DMS79 treated with DMSO at 0.1 percent for 48 hours (cell line): ENCODE measurements at places on chromosomes 7 and 10.

GRCh38 chr7:142898377-142899170, 13.0 kb upstream of the TRPV6 start:
- peak; percentile 61 for DNase-seq

GRCh38 chr7:116769546-116769945, 92.8 kb upstream of the CAPZA2 start:
- no peak for DNase-seq

- no peak for DNase-seq
These were observed 11.5 kb downstream of the ZNF3 start for GRCh38 chr7:100069991-100070390.

- DNase-seq: no peak
These were observed 69.9 kb upstream of the PARD3 start for GRCh38 chr10:34885011-34885410.

DNA sequence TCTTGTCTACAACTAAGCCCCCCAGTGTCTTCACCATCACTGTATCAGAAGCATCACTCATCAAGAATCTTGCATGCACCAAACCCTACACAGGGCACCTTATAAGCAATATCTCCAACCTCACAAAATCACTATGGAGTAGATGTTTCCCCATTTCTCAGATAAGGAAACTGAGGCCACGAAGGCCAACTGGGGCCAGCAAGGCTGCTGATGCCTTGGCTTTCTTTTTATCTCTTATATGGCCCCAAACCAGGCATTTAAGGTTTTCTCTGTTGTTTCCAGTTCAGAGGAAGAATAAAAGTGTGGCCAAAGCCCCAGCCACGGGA, 47.3 kb upstream of the NPFFR1 start:
- no peak for DNase-seq

GRCh38 chr7:46902463-46902862, 679.4 kb downstream of the TNS3 start:
- no peak for DNase-seq

DNA sequence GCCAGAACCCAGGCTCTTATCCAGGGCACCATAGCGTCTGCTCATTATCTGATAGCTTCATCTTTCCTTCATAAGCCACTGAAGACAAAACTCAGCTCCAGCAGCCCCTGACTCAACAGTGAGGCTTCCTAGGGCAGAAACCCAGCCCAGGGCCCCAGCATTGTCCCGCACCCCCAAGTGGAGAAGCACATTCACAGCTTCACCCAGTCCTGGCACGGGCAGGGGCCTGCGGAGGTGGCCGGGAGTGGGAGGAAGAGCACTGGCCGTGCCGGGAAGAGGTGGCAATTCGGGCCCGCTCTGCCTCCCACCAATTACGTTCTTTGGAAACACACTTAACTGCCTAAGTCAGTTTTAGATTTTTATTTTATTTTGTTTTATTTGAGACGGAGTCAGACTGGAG, 10.3 kb upstream of the CALML5 start:
- DNase-seq: no peak

DNA sequence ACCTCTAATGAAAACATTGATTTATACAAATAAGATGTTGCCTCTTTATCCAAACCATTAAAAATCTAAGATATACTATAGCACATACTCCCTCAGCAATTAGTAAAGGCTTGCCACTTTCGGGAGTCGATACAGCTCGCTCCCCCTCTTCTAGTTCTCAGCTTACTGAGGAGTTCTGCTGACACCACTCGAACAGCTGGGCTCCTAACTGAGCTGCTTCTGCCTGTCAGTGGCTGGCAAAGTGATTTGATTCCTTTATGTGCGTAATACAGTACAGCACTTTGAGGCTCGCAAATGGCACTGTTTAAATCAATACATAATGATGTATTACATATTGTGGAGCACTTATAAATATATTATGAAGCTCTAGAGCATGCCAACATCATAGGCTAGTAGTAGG, 241.8 kb downstream of the CREB5 start:
- no peak for DNase-seq

GRCh38 chr7:67209256-67209655, 212.6 kb downstream of the TYW1 start:
- DNase-seq: no peak

- no peak for DNase-seq
These were observed 135.8 kb downstream of the KCNMA1 start for GRCh38 chr10:77501846-77502261.

DNA sequence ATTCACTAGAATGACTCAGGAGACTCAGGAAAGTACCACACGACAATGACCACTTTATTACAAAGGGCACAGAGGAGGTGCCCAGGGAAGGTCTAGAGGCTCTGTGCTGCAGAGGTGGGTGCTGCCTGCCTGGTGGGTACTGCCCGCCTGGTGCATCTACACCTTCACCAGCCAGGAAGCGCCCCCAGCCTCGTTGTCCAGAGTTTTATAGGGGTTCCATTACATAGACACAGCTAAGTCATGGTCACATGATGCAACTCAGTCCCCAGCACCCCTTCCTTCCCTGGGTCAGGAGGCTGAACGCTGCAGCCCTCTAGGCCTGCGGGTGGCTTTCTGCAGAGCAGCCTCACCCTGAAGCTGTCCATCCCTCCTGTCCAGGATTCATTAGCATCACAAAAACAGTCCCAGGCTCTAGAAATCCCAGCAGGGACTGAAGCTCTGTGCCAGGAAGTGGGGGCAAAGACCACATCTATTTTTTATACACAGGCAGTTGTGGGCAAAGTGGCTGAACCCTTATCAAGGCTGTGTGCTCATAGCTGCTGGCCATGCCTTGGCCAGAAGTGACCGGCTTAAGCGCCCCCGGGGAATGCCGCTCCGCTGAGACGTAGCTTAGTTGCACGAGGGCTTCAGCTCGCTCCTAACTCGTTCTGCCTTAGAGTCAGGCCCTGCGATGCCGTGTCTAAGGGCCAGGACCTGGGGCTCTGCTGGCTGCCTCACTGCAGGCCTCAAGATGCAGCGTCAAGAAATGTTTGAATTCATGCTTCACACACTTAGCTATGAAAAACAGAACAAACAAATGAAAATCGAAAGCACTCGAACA, 219.0 kb downstream of the GLRX3 start:
- no peak for DNase-seq

GRCh38 chr10:118781541-118781940, 26.8 kb upstream of the CACUL1 start:
- no peak for DNase-seq

DNA sequence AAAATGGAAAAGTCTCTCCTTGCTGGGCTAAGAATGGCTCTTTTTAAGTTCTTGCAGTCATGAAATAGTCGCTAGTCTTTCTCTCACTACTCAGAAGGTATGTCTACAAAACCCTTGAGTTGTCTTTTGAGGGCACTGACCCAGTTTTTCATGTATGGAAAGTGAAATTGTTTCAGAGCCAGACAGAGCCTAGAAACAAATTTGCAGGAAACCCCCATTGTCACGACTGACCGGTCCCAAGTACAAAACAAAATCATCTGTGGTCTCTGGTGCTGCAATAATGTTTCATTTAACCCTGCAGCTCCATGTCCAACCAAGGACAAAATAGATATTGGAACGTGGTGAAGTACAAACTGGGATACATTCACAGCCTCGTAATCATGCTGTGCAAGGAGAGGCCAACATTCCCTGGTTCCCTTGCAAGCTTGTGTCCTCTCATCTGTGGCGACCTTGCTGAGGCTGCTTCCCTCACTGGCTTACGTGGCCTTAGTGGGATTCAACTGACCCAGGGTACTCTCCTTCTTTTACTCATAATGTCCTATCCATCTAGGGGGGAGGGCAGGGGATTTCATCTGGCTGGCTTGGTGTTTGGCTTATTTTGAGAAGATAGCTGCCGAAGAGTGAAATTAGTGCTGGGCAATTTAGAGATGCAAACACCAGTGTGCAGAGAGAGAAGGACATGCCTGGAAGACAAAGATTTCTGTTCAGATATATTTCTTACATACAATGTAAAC, 172.5 kb downstream of the IPMK start:
- no peak for DNase-seq

GRCh38 chr7:119343289-119343688, 929.7 kb upstream of the KCND2 start:
- DNase-seq: no peak

GRCh38 chr10:95693071-95693667, 558 bp downstream of the TCTN3 start:
- no peak for DNase-seq

DNA sequence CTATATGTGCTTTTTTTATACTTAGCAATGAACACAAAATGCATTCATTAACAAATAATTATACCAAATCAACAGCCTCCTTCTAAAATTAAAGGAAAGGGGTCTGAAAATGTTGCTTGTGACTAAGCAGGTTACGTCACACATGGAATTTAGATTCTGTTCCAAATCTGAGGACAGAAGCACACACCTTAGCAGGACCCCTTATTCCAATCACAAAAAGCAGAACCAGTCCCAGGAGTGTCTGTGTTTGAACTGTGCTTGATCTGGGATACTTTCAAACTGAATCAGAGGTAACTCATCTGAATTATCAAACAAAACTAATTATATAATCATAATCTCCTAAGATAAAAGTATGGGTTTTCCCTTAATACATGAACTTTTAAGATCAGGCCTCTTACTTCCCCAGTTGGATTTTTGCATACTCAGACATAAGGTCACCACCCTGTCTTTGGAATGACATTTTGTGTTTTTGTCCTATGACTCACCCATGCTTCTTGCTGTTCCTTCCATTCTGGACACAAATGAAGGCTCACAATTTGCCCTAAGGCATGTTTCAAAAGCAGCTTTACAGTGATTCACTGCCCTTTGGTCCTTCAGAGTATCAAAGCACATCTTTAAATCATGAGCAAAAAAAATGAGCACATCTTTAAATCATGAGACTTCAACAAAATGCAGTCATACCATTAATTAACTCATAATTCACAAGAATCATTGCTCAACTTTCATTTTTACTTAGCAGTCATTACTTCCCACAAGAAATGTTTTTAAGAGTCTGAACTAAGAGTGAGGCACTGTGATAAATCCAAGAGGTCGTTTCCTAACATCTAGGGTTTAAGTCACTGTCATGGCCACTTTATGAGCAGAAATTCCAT, 35.5 kb downstream of the SEMA3C start:
- no peak for DNase-seq

DNA sequence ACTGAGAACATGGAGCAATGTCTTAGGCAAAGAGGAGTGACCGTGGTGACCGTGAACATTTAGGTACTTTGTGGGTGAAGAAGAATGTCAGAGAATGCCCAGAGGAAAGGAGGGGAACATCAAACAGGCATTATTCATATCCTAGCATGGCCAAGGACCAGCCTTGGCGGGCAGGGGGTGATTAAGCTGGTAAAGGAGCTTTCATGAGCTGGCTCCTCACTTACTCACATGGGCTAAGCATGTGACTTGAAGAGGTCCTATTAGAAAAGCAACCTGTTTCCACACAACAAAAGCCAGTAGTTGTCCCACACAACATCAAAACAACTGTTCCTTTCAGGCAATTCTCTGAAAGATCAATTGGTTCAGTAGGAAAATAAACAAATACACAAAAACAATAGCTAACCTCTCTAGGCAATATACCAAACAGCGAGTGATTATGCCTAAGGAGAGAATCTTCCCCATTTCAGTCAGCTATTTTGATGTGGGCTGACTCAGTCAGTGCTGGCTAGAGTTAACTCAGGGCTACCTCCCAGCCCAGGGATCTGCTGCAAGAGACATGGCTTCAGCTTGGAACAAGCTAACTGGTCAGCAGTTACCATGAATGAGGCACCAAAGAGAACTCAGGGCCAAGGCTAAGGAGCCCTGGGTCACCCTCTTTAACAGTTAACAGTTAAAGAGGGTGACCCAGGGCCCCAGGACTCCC, 283.5 kb downstream of the ARHGAP12 start:
- no peak for DNase-seq

GRCh38 chr10:60433684-60434083, 44.0 kb upstream of the ANK3 start:
- DNase-seq: no peak

DNA sequence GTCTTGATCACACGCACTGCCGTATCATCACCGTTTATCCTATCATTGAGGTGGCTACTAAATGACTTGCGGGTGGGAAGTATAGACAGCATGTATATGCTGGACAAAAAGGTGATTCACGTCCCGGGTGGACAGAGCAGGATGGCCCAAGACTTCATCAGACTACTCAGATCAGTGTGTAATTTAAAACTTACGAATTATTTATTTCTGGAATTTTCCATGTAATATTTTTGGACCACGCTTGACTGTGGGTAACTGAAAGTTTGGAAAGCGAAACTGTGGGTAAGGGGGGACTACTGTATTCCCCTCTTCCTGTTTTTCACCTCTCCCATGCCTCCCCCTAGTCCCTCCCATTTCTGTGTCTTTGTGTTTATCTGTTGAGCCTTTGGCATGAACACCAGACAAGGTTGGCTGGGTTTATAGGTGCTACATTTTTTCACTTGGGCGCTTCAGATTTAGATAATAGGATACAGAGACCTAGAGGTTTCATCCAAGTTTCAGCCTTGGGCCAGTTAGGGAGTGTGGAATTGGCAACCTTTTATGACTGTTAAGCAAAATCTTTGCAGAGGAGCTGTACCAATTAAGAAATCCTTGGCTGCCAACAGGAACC, 55.8 kb downstream of the RBM20 start:
- no peak for DNase-seq

GRCh38 chr10:93437946-93438612, 44.1 kb downstream of the MYOF start:
- DNase-seq: no peak

GRCh38 chr7:16063221-16063620, 358.1 kb downstream of the CRPPA start:
- DNase-seq: no peak
